ENCODE measurements at places on chromosomes 1 and 21.

GRCh38 chr1:4689271-4689935 is 35.0 kb downstream of the AJAP1 start:
- DNase-seq, result no peak

- DNase-seq, result no peak
Observed at GRCh38 chr1:183262628-183263200, 76.7 kb downstream of the LAMC2 start.

- DNase-seq, result no peak
Observed at GRCh38 chr21:44974676-44975075, 34.8 kb downstream of the SLX9 start.

- peak; percentile 79 for DNase-seq
Observed at GRCh38 chr1:156090840-156091188, 8.5 kb upstream of the MEX3A start.

- DNase-seq, result no peak
Observed at GRCh38 chr1:7535934-7536878, 234.9 kb upstream of the VAMP3 start.

- DNase-seq, result no peak
Observed at GRCh38 chr1:61285371-61285885, 203.1 kb downstream of the NFIA start.

GRCh38 chr1:169874229-169874628 is 19.5 kb downstream of the SCYL3 start:
- DNase-seq, result no peak

DNA sequence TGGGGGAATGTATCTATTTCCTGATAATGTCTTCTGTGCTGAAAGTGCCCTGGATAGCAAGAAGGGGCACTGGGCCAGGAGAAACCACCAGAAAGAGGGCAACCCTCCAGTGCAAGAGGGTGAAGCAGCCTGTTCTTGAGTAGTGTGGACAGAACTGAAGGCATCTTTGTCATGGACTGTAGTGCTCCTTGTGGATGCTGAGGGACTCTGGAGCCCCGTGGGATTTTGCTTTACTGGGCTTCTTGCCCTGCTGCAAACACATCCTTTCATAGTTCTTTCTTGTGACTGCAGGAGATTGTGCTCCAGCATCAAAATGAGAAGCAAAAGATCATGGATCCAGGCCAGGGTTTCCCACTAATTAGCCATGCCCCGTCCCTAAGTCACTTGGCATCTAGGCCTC is 300.6 kb downstream of the ZNF326 start:
- no peak for DNase-seq

DNA sequence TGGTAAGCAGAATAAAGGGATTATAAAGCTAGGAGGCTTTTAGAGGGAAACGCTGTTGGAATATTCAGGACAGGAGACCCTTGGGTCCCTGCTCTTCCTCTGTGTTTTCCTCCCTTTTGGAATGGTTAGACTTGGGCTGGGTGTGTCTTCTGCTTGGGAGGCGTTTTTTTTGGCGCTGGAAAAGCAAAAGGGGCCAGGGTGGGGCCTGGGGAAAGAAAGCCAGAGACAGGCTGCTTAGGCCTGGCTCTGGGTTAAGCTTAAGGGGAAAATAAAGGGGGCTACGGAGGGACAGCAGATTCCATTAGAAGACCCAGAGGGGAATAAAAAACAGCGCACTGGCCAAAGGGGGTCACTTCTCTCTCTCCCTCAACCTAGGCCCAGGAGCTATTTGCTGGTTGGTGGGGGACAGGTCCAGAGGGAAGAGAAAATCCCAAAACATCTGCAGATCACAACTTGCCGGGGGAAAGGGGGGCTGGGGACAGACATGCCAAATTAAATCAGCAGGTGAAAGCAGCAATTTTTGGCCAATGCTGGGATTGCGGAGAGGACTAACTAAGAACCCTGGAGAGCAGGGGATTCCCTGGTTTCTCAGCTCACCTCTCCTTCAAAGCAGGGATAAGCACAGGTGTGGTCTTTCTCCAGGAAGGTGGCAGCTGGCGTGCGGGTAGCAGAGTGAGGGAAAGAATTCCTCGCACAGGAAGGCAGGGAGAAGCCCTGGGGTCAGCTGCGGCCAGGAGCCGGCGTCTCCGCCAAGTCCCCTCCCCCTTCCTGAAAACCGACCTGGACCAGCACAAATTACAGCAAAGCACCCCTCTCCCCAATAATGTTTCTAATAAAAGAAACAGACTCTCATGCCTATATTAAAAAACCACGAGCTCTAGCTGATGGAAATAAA is 82.2 kb upstream of the AK4 start:
- DNase-seq, result no peak

- no peak for DNase-seq
Observed at GRCh38 chr1:22855668-22856606, 116.7 kb downstream of the LACTBL1 start.

- DNase-seq, result no peak
Observed at GRCh38 chr1:8259498-8260290, 58.2 kb upstream of the SLC45A1 start.

- DNase-seq, result no peak
Observed at GRCh38 chr1:18408656-18409370, 71.9 kb upstream of the KLHDC7A start.

GRCh38 chr1:74357150-74357549 is 122.0 kb downstream of the TNNI3K start:
- no peak for DNase-seq

DNA sequence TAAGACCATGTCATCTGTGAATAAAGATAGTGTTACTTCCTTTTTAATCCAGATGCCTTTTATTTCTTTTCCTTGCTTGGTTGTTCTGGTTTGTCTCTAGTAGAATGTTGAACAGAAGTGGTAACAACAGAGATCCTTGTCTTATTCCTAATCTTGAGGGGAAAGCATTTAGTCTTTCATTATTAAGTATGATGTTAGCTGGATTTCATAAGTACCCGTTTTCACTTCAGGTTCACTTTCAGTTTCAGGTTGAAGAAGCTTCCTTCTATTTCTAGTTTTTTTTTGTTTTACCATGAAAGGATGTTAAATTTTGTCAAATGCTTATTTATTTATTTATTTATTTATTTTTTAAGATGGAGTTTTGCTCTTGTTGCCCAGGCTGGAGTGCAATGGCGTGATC is 22.3 kb upstream of the AGPAT3 start:
- no peak for DNase-seq

DNA sequence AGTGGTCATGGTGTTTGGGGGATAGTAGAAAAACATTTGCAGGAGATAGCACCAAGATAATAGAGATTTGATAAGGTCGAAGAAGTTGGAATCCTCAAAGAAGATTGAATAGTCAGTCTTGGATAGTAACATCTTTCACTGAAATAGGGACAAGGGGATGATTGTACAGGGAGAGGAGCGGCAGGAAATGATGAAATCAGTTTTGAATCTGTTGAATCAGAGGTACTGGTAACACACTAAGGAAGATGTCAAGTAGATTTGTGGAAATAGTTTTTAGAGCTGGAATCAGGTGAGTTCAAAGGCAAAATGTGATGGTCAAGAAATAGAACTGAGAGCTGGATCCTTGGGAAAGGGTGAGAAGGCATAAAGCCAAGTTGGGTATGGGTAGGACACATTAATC is 26.5 kb downstream of the CAP1 start:
- no peak for DNase-seq

GRCh38 chr1:110083061-110083865 is 12.8 kb upstream of the ALX3 start:
- no peak for DNase-seq

GRCh38 chr1:225855503-225856300 is 26.5 kb downstream of the TMEM63A start:
- no peak for DNase-seq

- DNase-seq, result no peak
Observed at GRCh38 chr1:27597516-27598294, 6.2 kb downstream of the AHDC1 start.

DNA sequence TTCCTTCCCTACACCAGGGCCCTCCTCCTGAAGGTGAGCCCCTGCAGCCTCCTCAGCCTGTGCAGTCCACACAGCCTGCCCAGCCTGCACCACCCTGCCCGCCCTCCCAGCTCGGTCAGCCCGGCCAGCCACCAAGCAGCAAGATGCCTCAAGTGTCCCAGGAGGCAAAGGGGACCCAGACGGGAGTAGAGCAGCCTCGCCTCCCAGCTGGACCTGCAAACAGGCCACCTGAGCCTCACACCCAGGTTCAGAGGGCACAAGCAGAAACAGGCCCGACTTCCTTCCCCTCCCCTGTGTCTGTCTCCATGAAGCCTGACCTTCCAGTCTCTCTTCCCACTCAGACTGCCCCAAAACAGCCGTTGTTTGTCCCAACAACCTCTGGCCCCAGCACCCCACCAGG is 38.8 kb downstream of the ZBTB17 start:
- no peak for DNase-seq

GRCh38 chr1:89732206-89732605 is 88.6 kb upstream of the LRRC8D start:
- DNase-seq, result no peak

DNA sequence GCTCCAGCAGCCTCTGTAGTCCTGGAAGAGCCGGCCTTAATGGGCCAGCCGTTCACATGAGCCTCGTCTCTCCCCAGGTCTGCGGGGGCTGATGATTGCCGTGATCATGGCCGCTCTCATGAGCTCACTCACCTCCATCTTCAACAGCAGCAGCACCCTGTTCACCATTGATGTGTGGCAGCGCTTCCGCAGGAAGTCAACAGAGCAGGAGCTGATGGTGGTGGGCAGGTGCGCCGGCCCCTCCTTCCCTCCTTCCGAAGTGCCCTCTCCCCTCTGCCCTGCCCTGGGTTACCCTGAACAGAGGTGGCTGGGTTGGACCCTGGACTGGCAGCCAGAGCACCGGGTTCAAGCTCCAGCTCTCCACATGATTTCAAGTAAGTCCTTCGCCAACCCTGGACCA is 13.1 kb downstream of the SLC5A9 start:
- DNase-seq, result no peak

DNA sequence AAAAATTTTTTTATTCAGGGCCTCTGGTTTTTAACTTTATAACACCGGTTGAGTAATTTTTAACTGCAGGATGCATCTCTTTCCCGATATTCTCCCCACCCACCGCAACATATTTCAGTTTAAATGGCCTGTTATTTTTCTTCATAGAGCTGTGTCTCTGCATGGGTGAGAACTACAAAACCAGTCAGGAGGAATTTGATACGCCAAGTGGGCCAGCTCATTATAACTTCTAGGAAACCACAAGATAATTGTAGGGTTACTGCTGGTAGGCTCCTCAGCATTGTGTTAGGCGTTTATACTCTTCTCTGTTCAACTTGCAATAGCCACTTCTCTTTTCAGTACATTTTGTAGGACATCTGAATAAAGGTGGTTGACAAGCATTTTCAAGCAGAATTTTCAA is 169.7 kb downstream of the PBX1 start:
- no peak for DNase-seq

DNA sequence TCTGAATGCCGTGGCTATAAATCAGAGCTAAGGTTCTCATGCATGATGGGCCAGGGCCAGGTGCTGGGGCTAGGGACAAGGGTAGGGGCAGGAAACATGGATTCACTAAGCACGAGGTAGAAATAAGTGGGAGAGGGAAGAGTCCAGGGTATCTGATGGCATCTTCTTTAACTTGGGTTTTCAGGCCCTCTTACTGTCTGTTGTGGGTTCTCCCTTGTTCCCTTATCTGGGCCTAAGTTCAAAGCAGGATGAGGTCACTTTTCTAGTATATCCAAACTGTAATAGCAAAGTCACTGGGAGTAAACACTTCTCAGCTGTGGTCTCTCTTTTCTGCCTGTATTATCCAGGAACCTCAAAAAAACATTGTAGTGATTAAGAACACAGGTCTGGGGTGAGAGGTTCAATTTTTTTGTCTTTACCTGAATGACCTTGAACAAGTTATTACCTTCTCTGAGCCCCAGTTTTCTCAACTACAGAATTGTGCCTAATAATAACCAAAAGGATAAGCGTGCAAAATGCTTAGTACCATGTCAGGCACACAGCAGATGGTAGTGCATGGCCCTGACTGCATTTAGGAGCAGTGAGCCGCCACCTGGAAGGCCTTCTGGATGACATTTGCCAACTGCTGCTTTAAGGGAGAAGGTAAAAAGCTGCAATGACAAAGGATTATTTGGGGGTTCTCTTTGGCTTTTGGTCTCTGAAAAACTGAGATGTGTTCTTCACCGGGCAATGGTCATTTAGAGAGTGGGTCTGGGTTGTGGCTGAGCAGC is 53.6 kb upstream of the A3GALT2 start:
- DNase-seq, result no peak
